ENCODE measurements at places on chromosomes 4 and X. TPM values are rescaled to one million over a fixed set of nuclear protein-coding genes. Genes with fewer than 3 reads are reported as not detected.

The RWDD4 gene
- 18.1 TPM for total RNA-seq

GRCh38 chrX:10525381-10526120 lies 94.8 kb downstream of the MID1 start:
- no peak for DNase-seq

DNA sequence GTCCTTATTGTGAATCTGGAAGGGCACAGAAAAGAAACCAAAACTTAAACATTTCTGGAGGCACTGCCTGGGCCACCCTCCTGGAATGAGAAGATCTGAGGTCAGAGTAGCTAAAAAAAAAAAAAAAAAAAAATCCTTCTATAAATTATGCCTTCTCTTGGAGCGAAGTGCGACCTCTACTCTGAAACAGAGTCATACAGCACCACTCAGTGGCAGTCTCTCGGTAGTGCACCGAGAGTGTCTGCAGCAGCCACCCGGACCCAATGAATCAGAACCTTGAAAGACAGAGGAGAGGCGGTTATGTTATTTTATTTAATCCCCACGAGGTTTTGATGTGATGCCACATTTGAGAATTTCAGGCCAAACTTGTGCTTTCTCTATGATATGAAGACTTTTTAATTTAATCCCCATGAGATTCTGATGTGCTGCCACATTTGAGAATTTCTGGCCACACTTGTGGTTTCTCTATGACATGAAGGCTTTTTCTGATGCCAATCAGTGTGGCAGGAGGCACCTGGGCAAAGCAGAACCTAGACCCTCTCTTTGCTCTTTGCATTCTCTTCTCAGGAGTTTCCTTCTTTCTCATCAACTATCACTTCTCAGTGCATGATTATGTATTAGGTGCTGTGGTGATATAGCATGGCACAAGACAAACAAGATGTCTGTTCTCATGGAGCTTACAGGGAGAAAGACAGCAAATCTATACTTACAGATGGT lies 5.6 kb upstream of the CT47C1 start:
- peak; percentile 53 for DNase-seq

DNA sequence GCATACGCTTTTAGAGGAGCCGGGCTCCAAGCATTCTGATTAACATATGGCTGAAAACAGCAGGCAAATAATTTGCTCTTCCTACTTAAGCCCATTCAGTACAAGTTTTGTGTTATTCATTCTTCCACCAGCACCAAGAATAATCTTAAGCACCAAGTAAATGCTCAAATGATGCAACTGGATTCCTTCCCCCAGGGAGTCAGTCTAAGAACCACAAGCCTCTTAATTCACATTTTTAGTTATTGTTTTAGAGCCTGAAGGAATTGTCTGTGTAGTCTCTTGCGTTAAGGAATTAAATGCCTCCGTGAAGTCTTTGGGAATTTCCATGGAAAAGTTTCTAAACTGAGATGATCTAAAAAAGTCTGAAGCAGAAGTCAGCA lies 61.5 kb upstream of the MAGEB2 start:
- no peak for DNase-seq

DNA sequence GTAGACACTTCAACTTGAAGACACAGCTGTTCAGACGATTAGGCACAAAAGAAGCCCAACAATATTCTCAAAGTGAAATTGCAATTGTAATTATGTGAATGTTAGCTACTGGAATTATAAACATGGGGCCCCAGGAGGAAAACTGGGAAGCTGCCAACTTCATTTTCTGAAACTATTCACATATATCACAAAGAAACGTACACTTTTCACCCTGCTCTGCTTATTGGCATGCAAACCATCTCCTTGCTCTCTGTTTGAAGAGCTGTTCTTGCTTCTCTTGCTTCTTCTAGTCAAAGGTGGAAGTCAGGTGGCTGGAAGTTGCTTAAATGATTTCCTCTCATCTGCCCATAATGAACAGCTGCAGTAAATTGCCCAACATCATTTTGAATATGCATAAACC lies 320.1 kb downstream of the CFAP299 start:
- DNase-seq: no peak

The TLL1 gene
- total RNA-seq: 40.4 TPM

GRCh38 chrX:46325312-46325877 lies 219.8 kb downstream of the ZNF674 start:
- no peak for DNase-seq

DNA sequence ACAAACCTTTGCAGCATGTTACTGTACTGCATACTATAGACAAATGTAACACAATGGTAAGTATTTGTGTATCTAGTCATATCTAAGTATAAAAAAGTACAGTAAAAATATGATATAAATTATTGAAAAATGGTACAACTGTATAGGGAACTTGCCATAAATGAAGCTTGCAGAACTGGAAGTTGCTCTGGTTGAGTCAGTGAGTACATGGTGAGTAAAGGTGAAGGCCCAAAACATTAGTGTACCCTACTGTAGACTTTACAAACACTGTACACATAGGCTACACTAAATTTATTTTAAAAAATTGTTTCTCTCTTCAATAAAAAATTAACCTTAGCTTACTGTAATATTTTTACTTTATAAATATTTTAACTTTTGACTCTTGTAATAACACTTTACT lies 25.8 kb downstream of the SPIN3 start:
- no peak for DNase-seq

- DNase-seq: no peak
These were observed 2.2 kb downstream of the CLCN3 start for GRCh38 chr4:169622566-169622965.

- no peak for DNase-seq
These were observed 83.6 kb downstream of the PARM1 start for GRCh38 chr4:75016472-75016871.

DNA sequence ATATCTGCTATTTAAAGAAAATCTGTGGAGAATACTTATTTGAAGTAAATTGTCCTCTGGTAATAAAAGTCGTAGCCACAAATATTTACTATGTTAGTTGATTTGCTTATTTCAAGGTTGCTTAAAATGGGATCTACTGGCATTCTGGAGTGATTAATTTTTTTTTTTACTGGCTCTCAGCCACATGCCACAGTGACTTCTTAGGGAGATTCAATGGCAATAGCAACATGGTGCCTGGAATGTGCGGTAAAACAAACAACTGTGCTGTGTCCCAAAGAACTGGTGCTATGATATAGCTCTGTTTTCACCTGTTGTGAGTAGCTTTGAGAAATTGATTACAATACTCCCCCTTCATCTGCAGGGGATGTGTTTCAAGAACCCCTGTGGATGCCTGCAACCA lies 324.3 kb downstream of the GPAT3 start:
- no peak for DNase-seq

DNA sequence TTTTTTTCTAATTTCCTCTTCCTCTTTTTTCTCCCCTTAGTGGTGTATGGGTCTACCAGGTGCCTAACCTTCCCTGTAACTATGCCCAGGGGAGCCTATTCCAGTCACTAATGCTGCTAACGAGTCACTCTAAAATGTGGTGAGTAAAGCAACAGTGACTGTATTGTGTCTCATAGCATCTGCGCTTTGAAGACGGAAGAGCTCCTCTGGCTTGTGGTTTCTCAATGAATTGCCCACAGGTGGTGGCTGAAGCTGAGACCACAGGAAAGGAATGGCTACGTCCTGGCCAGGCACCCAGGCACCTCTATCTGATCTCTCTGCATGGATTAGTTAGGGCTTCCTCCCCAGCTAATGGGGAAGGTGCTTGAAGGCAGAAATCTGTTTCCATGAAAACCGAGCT lies 763.5 kb upstream of the FRG1 start:
- DNase-seq: no peak

GRCh38 chr4:183165376-183165775 lies 66.3 kb downstream of the WWC2 start:
- no peak for DNase-seq

GRCh38 chr4:48439988-48440387 lies 43.2 kb upstream of the SLC10A4 start:
- DNase-seq: no peak

- DNase-seq: peak; percentile 42
These were observed 792 bp downstream of the PPID start for GRCh38 chr4:158722291-158722916.

The FRYL gene
- total RNA-seq: 141 TPM

DNA sequence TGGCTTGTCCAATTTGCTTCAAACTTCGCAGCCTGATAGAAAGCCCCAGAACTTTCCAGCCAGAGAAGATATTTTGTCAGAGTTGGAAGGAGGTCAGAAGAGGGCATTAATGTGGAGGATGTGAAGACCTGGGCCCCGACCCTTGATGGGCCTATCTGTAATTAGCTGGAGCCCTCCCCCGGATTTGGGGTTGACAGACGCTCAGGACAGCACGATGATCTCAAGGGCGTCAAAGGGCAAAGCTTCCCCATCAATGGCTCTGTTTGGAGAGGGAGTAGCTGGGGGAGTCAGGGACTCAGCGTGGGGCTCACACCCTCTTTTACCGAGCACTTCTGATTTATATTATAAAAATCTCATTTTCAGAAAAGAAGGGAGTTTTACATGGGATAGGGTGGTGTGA lies 59.0 kb upstream of the PPP2R3B start:
- no peak for DNase-seq

The RPS6KA6 gene
- total RNA-seq: 14.3 TPM

DNA sequence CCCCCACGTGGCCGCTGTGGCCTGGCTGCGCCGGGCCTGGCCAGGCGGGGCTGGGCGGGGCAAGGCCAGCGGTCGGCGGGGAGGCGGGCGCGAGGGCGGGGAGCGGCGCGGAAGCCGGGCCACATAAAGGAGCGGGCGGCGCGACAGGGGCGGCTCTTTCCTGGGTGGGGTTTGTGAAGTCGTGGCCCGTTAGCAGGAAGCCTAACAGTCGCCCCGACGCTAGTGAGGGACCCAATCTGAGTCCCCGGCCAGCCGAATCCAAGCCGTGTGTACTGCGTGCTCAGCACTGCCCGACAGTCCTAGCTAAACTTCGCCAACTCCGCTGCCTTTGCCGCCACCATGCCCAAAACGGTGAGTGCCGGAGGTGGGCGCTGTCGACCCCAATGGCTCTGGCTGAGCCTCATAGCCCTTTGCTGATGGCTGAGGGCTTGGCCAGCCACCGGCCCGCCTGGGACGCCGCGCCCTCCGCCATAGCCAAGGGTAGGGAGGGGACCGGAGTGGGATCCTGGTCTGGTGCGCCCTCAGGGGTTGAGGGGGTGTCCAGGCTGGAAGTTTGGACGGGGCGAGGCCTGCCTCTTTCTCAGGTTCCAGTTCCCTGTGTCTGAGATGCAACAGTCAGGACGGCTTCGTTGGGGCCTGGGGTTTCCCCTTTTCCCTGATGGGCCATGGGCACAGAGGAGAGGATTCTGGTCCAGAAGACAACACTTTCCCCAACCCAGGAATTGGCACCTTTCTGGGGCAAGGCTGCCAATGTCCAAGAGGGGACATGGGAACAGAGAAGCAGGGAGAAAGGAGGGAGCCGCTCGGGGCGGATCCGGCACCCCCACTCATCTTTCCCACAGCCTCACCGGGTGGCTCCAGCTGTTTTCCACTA lies at the start of gene MSN:
TSS of gene MSN (plus strand) at position 152 of the 874 bp plus-strand sequence. CDS start at position 340, 188 bp downstream.
- DNase-seq: peak; percentile 10

The STS gene
- 8.9 TPM for total RNA-seq

DNA sequence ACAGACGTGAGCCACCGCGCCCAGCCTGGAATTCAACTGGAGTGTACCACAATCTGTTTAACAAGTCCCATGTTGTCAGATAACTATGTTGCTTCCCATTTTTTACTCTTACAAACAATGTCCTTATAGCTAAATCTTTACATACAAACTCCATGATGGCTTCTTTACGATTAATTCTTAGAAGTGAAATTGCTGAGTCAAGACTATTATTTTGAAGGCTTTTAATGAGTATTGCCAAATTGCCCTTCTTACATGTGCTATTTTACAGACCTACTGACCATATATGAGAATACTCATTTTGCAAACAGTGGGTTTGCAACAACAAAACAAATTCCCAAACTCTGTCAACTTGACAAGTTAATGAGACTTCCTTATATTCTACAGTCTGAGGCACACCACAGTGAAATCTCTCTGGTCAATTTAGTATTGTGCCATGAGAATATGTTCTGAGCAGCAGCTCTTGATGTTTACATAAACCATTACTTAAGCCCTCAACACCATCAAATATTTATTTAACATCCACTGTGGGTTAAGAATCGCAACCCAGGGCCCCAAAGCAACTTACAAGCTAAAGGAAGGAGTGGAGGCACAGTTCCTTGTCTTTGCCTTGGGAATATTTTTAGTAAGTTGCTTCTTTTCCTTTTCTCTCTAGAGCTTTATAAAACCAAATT lies 128.5 kb downstream of the SPRY1 start:
- no peak for DNase-seq

GRCh38 chrX:40474205-40474626 lies 106.6 kb upstream of the ATP6AP2 start:
- DNase-seq: peak; percentile 24

DNA sequence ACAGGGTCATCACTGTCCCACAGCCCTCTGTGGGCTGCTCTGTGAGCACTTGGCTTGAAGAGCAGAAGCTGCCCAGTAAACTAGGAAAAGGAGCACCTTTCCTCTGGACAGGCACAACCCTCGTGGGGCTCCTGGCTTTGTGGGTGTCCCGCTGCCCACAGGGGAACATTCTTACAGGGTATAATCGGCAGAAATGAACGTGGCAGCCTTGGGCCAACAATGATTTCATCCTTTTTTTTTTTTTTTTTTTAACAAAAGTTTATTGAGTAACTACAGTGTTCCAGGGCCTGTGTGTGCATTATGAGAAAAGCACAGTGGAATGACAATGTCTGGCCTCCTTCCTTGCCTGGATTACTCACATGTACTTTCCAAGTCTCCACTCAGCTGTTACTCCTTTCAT lies 197.2 kb downstream of the PDGFC start:
- no peak for DNase-seq

The TMPRSS11B gene
- total RNA-seq: not detected

The FNIP2 gene
- total RNA-seq: 42.0 TPM

DNA sequence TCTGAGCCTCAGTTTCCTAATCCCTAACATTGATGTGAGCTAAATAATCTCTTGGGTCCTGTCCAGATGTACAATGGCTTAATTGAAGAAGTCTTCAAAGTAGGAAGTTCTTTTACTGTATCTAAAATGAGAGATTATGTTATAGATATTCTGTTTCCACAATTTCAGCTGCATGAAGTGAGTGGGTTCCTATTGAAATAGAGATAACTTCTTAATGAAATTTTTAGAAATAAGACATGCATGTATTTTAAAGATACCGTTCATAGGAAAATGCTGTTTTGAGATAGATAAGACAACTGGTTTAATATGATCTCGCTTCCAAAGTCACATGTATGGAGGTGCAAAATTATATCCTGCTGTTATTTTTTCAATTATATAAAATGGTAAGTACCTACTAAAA lies 71.9 kb downstream of the CLDN22 start:
- no peak for DNase-seq

The SPATA4 gene
- total RNA-seq: 0.09 TPM

- no peak for DNase-seq
These were observed 112.9 kb upstream of the PJA1 start for GRCh38 chrX:69278031-69278687.

The GPRASP1 gene
- 40.5 TPM for total RNA-seq

The DRP2 gene
- 8.1 TPM for total RNA-seq

The VSIG1 gene
- 0.45 TPM for total RNA-seq

GRCh38 chrX:130869239-130869638 lies 33.8 kb downstream of the ENOX2 start:
- DNase-seq: no peak

- DNase-seq: no peak
These were observed 14.7 kb downstream of the GBA3 start for GRCh38 chr4:22707390-22707789.
